IMR-90 (cell line): ENCODE measurements at places on chromosomes 2 and 18. TPM values are rescaled to one million over a fixed set of nuclear protein-coding genes. Genes with fewer than 3 reads are reported as not detected.
A peak's percentile ranks its signal among the peaks of the same experiment; 100 is the strongest.

Gene AP1S3
- 2.5 and 5.8 TPM in 2 replicates for total RNA-seq

Gene HEATR5B
- 17.9 and 20.6 TPM in 2 replicates for total RNA-seq

GRCh38 chr18:50115095-50115494 lies 79.9 kb downstream of the MYO5B start:
- H3K27me3 ChIP-seq, result no peaks in the 10 kb centered on the region; the same call in 1 of the 2 replicates
- no peak for DNase-seq
- no peaks in the 10 kb centered on the region for H3K36me3 ChIP-seq
- no peak overlapping the region for H3K4me3 ChIP-seq
- H3K27ac ChIP-seq, result no peak overlapping the region

DNA sequence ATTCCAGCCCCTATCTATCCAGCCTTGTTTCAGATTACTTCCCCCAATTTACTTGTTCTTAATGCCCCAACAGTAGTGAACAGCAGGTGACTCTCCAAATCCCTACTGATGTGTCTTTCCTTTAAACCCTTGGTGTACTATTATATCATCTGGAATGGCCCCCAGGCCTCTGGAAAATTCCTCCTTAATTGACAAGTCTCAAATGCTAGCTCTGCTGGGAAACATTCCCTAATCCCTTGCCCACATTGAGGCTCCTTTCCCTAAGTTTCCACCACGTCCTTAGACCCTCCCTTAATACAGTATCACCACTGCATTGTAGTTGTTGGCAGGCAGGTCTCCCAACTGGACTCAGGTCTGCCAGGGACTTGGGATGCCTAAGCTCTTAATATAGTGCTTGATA lies 41.0 kb downstream of the MYO3B start:
- peaks cover 12% of the 10 kb centered on the region for H3K4me1 ChIP-seq
- DNase-seq, result no peak
- no peaks in the 10 kb centered on the region for H3K36me3 ChIP-seq
- H3K27me3 ChIP-seq, result no peaks in the 10 kb centered on the region
- H3K27ac ChIP-seq, result peak overlapping the region; percentile 40; the same call in 1 of the 2 replicates

- no peak for DNase-seq
- H3K4me3 ChIP-seq, result no peak overlapping the region
- no peaks in the 10 kb centered on the region for H3K27me3 ChIP-seq
- H3K4me1 ChIP-seq, result no peaks in the 10 kb centered on the region
Observed at GRCh38 chr2:198916548-198917080, 541.1 kb downstream of the SATB2 start.

Gene SPIRE1
- 28.3 and 31.4 TPM in 2 replicates for total RNA-seq

Gene CPS1
- 18.6 and 20.1 TPM in 2 replicates for total RNA-seq

Gene PIEZO2
- 3.3 and 4.1 TPM in 2 replicates for total RNA-seq

Gene OSR1
- total RNA-seq, result 12.4 and 14.7 TPM in 2 replicates

DNA sequence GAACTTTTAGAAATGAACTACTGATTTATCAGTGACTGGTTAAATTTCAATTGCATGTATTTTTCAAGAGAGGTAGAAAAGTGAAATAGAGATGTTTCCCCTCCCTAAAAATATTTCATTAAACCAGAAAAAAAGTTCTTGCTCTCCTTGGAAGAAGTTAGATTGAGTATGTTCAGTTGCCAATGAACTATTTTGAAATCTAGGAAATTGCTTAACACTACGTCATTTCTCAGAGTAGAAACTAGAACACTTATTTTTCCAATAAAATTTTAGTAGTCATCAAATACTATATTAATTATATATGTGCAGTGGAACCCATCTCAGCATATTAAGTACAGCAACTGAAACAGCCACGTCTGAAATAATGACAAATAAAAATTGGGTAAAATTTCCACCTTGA lies 51.8 kb upstream of the STAT1 start:
- no peak for DNase-seq
- no peak overlapping the region for H3K27ac ChIP-seq
- no peak overlapping the region for H3K4me3 ChIP-seq
- 0 out of 2 replicates have a peak, but pooled peaks cover 2% of the 10 kb centered on the region for H3K4me1 ChIP-seq

- no peak for DNase-seq
- H3K27ac ChIP-seq, result no peak overlapping the region
- no peaks in the 10 kb centered on the region for H3K27me3 ChIP-seq
- peaks cover 2% of the 10 kb centered on the region for H3K4me1 ChIP-seq
- no peak overlapping the region for H3K4me3 ChIP-seq
Observed at GRCh38 chr2:221439761-221440479, 132.2 kb downstream of the EPHA4 start.

DNA sequence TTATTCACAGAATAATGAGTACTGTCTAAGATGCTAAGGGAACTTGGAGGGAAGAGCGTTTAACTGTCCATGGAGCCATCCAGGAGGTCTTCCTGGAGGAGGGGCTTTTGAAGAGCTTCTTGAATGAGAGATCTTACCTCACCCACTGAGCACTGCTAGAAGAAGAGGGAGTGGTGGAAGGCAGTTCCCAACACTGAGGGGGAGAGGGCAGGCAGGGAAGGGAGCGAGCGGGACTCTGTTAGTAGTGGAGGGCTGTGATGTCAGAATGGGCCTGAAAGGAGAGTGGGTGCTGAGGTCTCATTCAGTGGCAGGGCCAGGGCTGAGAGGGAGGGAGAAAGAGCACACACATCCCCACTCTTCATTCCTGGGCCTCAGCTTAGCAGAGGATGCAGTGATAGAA lies 65.0 kb downstream of the NCK2 start:
- H3K4me1 ChIP-seq, result peaks cover 10% of the 10 kb centered on the region; the same call in 1 of the 2 replicates
- no peak overlapping the region for H3K4me3 ChIP-seq
- H3K36me3 ChIP-seq, result no peaks in the 10 kb centered on the region
- no peak overlapping the region for H3K27ac ChIP-seq
- no peaks in the 10 kb centered on the region; the same call in 1 of the 2 replicates for H3K27me3 ChIP-seq
- DNase-seq, result no peak

DNA sequence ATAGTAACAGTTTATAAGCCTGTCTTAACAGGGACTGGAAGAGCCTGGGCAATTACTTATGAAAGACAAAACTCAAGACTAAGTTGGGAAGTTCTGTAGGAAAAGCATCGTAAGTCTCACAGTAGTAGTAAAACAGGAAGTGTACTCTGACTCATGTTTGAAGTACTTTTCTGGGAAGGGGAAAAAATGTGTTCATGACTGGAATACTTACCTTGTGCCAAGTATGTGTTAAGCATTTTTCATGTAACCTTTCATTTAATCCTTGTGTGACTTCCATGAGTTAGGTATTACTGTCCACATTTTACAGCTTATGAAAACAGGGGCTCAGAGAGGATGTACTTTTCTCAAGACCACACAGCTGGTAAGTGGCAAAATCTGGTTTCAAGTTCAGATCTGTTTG lies 13.7 kb upstream of the SKOR2 start:
- no peak overlapping the region for H3K27ac ChIP-seq
- H3K4me3 ChIP-seq, result no peak overlapping the region
- H3K4me1 ChIP-seq, result no peaks in the 10 kb centered on the region
- H3K36me3 ChIP-seq, result no peaks in the 10 kb centered on the region
- peak; percentile 1 for DNase-seq
- peaks cover 28% of the 10 kb centered on the region for H3K27me3 ChIP-seq

GRCh38 chr2:38723173-38723572 lies 28.0 kb downstream of the SRSF7 start:
- peaks cover 2% of the 10 kb centered on the region; the same call in 1 of the 2 replicates for H3K4me1 ChIP-seq
- no peaks in the 10 kb centered on the region for H3K36me3 ChIP-seq

Gene DTNA
- 7.5 and 9.5 TPM in 2 replicates for total RNA-seq

- no peaks in the 10 kb centered on the region for H3K36me3 ChIP-seq
- H3K4me3 ChIP-seq, result no peak overlapping the region
- no peak overlapping the region for H3K27ac ChIP-seq
Observed at GRCh38 chr2:12151716-12152115, 405.3 kb downstream of the LPIN1 start.

- H3K36me3 ChIP-seq, result no peaks in the 10 kb centered on the region
- DNase-seq, result no peak
- H3K4me3 ChIP-seq, result no peak overlapping the region
- no peaks in the 10 kb centered on the region for H3K27me3 ChIP-seq
- no peaks in the 10 kb centered on the region for H3K4me1 ChIP-seq
- no peak overlapping the region for H3K27ac ChIP-seq
Observed at GRCh38 chr18:13993730-13994129, 78.4 kb upstream of the MC2R start.

- 0 out of 2 replicates have a peak, but pooled peaks cover 3% of the 10 kb centered on the region for H3K27me3 ChIP-seq
- H3K4me1 ChIP-seq, result no peaks in the 10 kb centered on the region
- DNase-seq, result peak; percentile 28
- no peaks in the 10 kb centered on the region for H3K36me3 ChIP-seq
Observed at GRCh38 chr2:161946489-161947107, 127.4 kb downstream of the DPP4 start.

DNA sequence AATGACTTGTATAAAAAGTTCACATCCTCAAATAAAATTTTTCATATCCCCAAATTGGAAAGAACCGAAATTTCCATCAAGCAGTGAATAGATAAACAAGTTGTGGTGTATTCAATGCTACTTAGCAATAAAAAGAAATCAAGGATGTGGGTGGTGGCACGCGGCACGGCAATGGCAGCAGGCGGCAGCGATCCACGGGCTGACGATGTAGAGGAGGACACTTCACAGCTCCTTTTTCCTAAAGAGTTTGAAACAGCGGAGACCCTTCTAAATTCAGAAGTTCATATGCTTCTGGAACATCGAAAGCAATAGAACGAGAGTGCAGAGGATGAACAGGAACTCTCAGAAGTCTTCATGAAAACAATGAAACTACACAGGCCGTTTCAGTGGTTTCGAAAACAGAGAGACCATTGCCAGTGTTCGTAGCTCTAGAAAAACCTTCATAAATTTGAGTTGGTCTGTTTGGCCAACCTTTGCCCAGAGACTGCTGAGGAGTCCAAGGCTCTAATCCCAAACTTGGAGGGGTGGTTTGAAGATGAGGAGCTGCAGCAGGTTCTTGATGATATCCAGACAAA lies 9.8 kb upstream of the IL36A start:
- DNase-seq, result no peak
- H3K27ac ChIP-seq, result no peak overlapping the region
- H3K4me3 ChIP-seq, result no peak overlapping the region
- H3K27me3 ChIP-seq, result 0 out of 2 replicates have a peak, but pooled peaks cover 1% of the 10 kb centered on the region

Gene CXCR4
- not detected in 2 replicates for total RNA-seq

Gene SULT1C4
- 0.36 and 0.56 TPM in 2 replicates for total RNA-seq

DNA sequence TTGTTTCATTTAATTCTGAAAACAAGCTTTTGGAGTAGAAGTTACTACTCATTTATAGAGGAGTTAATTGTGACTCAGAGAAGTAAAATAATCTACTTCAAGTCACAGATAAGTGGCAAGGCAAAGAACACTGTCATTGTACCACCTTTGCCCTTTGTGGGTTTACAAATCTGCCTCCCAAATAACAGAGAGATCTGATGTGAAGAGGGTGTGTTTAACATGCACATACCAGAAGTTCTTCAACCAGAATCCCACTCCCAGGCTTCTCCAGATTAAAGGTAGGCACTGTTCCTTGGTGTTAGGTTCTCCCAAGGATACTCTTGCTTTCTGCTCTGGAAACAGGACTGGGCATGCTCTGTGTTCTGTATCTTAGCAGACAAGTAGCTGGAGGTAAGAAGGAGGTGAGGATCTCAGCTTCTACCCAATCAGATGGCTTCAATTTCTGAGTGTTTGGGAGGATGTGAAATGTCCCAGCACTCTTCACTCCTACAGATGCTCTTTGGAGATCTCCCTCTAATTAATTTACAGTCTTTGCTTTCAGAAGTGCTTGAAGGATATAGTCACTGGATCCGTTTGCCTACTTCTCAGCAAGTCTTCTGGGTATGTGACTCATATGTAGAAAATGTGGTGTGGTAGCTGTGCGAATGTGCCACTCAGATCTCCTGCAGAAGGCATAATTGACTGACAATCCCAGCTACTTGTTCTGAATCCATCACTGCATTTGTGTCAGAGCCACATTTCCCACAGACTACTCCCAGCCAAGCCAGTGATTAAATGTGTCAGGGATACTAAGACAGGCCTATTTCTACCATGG lies 111.1 kb downstream of the KLHL14 start:
- no peak overlapping the region for H3K4me3 ChIP-seq
- H3K27me3 ChIP-seq, result no peaks in the 10 kb centered on the region
- H3K4me1 ChIP-seq, result no peaks in the 10 kb centered on the region
- H3K36me3 ChIP-seq, result no peaks in the 10 kb centered on the region
- no peak for DNase-seq

GRCh38 chr2:176101216-176101830 lies 1.7 kb downstream of the HOXD12 start:
- no peak for DNase-seq
- peaks cover 3% of the 10 kb centered on the region; the same call in 1 of the 2 replicates for H3K4me1 ChIP-seq
- H3K27ac ChIP-seq, result no peak overlapping the region
- peaks cover 97% of the 10 kb centered on the region for H3K27me3 ChIP-seq
- H3K36me3 ChIP-seq, result no peaks in the 10 kb centered on the region

- peaks cover 5% of the 10 kb centered on the region for H3K36me3 ChIP-seq
- no peak for DNase-seq
- H3K27me3 ChIP-seq, result no peaks in the 10 kb centered on the region
- H3K4me3 ChIP-seq, result no peak overlapping the region
- peak overlapping the region; percentile 56; the same call in 1 of the 2 replicates for H3K27ac ChIP-seq
Observed at GRCh38 chr2:23944527-23944926, 4.3 kb downstream of the UBXN2A start.

DNA sequence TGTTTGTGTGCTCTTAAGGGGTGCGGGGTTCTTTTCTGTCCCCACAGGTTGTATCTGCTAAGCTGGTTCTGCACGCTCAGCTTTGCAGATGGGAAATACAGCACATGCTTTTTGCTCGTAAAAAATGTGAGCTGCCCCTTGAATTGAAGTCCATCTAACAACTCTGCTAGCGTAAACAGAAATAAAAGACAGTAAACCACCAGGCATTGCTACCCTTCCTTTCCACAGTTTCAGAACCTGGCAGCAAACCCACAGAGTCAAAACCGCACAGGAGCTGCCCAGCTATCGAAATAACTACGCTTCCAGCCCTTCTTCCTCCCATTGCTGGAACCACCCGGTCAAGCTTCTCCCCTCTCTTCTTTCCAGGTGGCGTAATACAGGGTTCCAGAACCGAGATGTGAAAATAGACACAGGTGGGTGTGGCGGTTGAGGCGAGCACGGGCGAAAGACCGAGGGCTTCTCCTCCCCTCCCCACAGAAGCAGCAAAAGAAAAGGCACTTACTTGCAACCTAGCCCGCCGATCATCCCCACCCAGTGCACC lies 479 bp downstream of the SCN9A start:
- H3K4me3 ChIP-seq, result peak overlapping the region; percentile 77
- no peaks in the 10 kb centered on the region for H3K27me3 ChIP-seq
- no peaks in the 10 kb centered on the region for H3K36me3 ChIP-seq
- DNase-seq, result peak; percentile 30
- H3K4me1 ChIP-seq, result peaks cover 7% of the 10 kb centered on the region
- H3K27ac ChIP-seq, result peak overlapping the region; percentile 45

Gene IL36G
- total RNA-seq, result not detected in 2 replicates

Gene CCDC148
- total RNA-seq, result 0.18 and 0.56 TPM in 2 replicates

Gene TMEM198
- total RNA-seq, result under 0.01 and 0.18 TPM in 2 replicates

- peaks cover 10% of the 10 kb centered on the region for H3K4me1 ChIP-seq
- H3K36me3 ChIP-seq, result no peaks in the 10 kb centered on the region
- H3K27ac ChIP-seq, result no peak within 1 kb of the TSS
- DNase-seq, result no peak
- no peak within 1 kb of the TSS for H3K4me3 ChIP-seq
Observed at GRCh38 chr2:68734688-68735525, at the start of gene ARHGAP25. ARHGAP25 (plus strand) TSS chr2:68734811; CDS start chr2:68735200, 389 bp downstream.

DNA sequence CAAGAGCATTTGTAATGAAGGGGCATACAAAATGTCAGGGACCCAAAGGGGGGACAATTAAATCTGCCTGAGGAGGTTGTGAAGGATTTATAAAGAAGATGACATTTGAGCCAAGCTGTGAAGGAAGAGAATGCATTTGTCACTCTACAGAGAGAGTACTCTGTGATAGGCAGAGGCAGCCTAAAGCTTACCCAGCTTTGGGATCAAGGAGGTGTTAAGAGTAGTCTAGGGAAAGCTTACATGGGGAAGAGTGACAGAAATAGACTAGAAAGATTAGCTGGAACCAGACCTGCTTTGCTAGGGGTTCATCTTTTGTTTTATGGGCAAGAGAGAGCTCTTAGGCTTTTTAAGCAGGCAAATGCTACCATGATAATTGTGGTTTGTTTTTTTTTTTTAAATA lies 169.1 kb upstream of the CYP26B1 start:
- H3K27ac ChIP-seq, result no peak overlapping the region
- H3K27me3 ChIP-seq, result no peaks in the 10 kb centered on the region
- no peak for DNase-seq
- H3K4me1 ChIP-seq, result no peaks in the 10 kb centered on the region
- no peaks in the 10 kb centered on the region for H3K36me3 ChIP-seq
